ENCODE measurements at places on chromosomes 13 and 19.

DNA sequence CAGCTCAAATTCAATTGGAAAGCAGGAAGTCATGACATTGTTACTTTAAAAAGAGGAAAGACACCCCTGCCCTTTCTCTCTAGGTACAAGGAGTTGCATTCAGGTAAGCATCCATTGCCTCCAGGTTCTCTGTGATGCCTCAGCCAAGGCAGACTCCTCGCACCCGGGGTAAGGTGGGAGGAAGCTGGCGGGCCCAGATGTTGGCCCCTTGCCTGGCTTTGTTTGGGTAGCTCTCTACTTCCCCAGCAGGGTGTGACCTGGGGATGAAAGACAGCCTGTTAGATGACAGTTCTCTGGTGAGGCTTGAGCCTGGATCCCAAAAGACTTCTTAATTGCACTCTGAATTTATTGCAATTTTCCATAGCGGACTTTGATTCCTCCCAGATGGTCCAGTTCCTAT lies 25.6 kb downstream of the SHISA2 start:
- DNase-seq: no peak

GRCh38 chr13:64054321-64054720 lies 2638.7 kb upstream of the PCDH20 start:
- DNase-seq: no peak

DNA sequence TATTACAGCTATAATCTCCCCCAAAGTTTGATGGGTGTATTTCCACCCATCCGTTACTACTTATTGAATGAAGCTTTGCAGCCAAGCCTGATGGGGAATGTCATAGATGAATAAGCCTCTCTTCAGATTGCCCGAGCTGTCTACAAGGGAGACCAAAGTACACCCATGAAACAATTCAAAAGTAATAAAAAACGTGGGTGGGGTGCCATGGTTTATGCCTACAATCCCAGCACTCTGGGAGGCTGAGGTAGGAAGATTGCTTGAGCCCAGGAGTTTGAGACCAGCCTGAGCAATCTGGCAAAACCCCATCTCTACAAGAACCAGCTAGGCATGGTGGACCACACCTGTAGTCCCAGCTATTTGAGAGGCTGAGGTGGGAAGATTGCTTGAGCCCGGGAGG lies 419.2 kb downstream of the FGF9 start:
- DNase-seq: no peak

DNA sequence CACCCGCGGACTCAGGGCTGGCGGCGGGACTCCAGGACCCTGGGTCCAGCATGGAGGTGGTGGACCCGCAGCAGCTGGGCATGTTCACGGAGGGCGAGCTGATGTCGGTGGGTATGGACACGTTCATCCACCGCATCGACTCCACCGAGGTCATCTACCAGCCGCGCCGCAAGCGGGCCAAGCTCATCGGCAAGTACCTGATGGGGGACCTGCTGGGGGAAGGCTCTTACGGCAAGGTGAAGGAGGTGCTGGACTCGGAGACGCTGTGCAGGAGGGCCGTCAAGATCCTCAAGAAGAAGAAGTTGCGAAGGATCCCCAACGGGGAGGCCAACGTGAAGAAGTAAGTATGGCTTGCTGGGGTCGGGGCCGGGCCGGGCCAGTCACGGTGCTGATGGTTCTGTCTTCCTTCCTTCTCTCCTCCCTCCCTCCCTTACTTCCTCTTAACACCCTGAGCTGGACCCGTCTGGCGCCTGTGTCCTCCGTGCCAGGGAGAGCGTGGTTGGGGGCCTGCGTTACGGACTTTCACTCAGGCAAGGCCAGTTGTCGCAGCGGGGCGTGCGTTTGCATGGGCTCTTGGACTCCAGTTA lies 1.4 kb downstream of the STK11 start:
- DNase-seq: no peak
